ENCODE measurements at places on chromosomes 2 and 18.

DNA sequence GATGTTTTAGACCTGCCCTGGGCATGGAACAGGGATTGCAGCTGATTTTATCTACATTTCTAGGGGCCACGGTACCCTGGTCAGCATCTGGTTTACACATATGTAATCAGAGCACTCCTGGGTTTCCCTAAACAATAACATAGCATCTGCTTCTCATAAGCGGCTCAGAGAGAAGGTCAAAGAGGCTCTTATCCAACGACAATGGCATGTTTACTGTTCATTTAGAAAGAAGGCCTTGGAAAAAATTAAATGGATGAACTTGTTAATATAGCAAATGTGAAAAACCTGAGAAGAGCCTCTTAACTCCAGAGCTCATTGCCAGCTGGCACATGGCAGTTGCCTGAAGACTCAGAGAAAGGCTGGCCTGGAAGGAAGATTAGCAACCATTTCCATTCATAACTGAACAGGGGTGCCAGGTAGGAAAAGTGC, 202.8 kb upstream of the THUMPD2 start:
- DNase-seq = no peak

- peak; percentile 78 for DNase-seq
Measured at GRCh38 chr2:121489284-121489683, 41.4 kb upstream of the RNU4ATAC start.

DNA sequence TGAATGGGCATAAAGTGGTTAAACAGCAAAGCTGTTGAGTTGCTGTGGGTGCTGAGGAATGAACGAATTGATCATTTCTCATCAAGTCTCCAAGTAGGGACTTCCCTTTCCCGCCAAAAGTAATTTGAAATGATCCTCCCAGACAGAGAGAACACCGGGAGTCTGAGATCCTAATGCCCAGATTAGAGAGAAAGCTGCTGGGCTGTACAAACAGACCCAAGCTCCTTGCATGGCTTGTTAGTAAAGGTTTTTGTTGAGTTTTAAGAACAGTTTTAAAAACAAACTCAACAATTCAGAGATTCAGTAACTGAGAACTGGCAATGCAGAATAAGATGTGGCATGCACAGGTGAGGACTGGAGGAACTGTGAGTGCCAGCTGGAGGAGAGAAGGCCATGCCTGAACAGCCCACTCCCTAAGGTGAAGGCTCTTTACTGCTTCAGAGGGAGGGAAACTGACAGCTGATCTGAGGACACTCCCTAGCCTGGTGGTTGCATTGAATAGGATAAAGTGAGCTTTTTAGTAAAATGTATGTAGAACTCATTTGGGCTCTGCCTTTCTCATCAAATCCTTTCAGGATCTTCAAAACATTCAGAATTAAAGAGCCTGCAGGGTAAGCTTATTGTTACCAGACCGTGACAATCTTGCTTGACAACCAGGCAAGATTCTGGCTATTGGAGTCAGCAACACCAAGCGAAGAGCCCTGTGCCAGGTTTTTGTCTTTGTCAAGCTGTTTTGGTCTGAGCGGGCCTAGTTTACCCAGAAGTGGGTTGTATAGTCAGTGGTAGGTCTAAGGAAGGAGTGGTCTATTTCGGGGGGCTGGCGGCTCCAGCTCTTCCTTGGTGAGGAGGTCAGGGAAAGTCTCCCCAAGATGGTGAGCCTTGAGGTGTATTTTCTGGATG, 63.2 kb upstream of the IGFBP5 start:
- no peak for DNase-seq

- DNase-seq = no peak
Measured at GRCh38 chr2:33342705-33343104, 133.7 kb upstream of the RASGRP3 start.

GRCh38 chr2:54657664-54658083, 65.8 kb upstream of the EML6 start:
- peak; percentile 17 for DNase-seq

GRCh38 chr2:124664363-124664762, 639.3 kb downstream of the CNTNAP5 start:
- DNase-seq = no peak

DNA sequence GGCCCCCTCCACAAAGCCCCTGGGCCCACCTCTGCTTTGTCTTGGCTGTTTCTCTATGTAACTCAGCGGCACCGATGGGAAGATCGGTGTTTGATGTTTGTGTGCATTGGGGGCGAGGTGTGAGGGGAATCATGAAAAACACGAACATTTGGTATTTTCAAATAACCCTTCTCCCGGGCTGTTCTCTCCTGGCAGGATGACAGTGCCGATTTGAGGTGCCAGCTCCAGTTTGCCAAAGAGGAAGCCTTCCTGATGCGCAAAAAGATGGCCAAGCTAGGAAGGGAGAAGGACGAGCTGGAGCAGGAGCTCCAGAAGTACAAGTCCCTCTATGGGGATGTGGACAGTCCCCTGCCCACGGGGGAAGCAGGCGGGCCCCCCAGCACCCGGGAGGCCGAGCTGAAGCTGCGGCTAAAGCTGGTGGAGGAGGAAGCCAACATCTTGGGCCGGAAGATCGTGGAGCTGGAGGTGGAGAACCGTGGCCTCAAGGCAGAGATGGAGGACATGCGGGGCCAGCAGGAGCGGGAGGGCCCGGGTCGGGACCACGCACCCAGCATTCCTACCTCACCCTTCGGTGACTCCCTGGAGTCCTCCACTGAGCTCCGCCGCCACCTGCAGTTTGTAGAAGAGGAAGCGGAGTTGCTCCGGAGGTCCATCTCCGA, 78.1 kb downstream of the MTCL1 start:
- DNase-seq = no peak

GRCh38 chr2:66602341-66602740, 167.4 kb downstream of the MEIS1 start:
- DNase-seq = no peak

- DNase-seq = no peak
Measured at GRCh38 chr2:219575566-219576504, 3.7 kb downstream of the INHA start.

- DNase-seq = no peak
Measured at GRCh38 chr2:7015007-7015950, 98.1 kb downstream of the RNF144A start.

DNA sequence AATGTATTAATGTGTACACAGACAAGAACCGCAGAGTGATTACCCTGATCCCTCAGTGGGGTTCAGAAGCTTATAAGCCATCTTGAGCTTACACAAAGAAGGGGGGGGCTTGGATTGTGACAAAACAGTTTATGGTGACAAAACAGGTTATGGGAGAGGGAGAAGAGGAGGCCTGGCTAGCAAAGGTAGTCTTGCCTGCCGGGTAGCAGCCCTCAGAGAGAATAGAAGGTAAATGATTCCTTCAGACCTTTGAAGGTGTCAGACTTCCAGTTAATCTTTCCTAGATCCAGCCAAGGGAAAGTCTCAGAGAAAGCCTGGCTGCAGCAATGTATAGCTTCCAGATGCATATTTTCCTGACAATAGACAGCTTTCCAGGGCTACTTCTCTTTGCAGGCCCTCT, 44.6 kb upstream of the RAPH1 start:
- DNase-seq = no peak

GRCh38 chr2:174023591-174024523, 58.7 kb upstream of the SP3 start:
- DNase-seq = no peak

- DNase-seq = no peak
Measured at GRCh38 chr2:179550214-179550613, 285.6 kb upstream of the SESTD1 start.

- DNase-seq = no peak
Measured at GRCh38 chr2:55156326-55156725, 75.8 kb downstream of the CLHC1 start.

DNA sequence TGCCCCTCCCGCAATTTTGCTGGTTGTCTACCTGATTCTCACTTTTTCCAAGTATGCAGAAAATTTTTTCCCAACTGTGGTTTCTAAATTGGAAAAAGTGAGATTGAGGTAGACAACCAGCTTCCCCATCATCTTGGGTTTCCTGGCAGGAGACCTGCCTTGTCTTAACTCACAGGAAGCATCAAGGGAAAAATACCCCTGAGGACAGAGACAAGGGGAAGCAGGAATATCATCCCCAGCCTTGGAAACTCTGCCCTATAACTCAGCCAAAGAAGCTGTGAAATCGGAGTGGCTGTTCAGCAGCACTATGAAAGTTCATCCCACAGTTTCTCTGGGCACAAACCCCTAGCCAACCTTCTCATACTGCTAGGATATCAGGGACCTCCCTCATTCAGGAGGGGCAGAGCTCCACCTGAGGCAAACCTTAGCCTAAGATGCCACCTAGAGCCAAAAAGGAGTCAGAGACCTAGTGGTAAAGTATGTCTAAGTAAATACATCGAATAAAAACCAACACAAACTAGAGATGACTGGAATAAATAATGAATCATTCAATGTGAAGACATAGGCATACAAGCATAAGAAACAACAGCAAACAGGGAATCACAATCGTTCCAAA, 68.2 kb downstream of the ZSWIM2 start:
- DNase-seq = peak; percentile 52

- no peak for DNase-seq
Measured at GRCh38 chr2:167940734-167941507, 306.5 kb downstream of the STK39 start.

DNA sequence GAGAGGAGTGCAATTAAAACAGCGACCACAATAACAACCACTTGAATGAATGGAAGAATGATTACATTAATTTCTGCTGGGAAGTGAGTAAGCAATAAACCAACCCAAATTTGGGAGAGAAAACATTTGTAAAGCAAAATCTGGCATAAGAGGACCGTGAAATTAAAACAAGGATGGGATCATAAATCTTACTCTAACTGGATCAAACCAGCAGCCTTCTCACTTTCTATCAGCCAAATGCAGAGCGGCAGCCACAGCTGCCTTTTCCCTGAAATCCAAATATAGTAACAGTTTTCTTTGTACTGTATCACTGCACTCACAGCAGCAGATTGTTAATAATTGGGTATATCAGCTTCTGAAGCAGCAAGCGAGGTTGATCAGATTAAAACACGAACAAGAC, 245.2 kb upstream of the REG3G start:
- DNase-seq = no peak

DNA sequence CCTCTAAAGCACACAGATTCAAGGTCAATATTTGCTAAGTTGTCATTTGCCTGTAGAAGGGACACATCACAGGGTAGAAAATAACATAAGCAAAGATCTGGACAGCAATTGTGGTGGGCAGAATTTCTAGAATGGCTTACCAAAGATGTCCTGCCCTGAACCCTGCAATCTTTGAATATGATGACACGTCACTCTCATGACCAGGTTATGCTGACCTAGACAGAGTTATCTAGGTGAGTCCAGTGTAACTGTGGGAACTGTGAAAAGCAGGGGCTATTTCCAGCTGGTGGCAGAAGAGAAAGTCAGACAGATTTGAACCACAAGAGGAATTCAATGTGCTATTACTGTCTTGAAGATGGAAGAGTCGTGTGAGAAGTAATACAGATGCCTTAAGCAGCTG, 112.3 kb upstream of the CNGA3 start:
- no peak for DNase-seq

- no peak for DNase-seq
Measured at GRCh38 chr2:46999857-47000678, 84.5 kb upstream of the MCFD2 start.

DNA sequence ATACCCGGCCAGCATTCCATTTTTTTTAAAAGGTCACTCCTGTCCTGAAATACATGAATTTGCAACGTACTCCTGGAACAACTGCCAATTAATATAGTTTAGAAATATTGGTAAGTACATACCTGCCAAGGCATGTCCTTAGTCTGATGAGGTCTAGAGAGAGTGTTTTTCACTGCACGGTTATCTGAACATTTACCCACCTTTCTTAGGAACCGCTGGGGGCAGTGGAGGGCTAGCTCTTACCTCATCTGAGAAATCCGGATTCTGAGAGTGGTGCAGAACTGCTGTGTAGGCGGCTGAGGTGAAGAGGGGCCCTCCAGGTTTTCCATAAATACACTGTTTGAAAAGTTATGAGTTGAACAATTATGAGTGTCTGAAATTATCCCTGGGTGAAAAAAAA, 133.1 kb upstream of the CCDC195 start:
- DNase-seq = no peak

DNA sequence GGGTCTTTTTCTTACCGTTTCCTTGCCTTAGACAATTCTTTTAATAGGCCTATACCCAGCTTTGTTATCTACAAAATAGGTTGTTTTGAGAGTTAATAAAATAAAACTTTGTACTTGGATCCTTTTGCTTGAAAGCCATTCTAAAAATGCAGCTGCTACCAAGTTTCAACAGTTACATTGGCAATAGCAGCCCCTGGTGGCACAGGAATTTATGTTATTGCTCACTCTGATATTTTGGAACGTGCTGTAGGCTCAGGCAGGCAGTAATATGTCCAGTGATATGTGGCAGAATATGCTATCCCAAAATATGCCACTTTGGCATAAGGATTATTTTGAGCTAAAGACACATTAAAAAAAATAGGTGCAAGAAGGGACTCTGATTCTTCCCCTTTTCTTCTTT, 6.7 kb upstream of the COMMD1 start:
- DNase-seq = no peak

DNA sequence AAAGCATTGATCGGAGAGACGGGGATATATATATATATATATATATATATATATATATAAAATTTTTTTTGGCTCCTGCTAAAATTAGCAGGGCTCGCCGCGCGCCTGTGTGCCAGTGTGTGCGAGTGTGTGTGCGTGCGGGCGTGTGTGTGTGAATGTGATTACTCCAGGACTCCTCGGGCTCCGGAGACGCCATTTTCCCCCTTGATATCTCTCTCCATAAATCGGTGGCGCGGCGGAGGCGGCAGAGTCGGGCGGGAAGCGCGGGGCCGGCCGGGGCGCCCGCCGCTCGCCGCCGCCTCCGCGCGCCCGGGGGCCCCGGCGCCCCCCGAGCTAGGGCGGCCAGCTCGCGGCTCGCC, 795 bp upstream of the SETBP1 start:
- peak; percentile 78 for DNase-seq

GRCh38 chr2:112701052-112701451, 19.8 kb upstream of the NT5DC4 start:
- DNase-seq = no peak

GRCh38 chr18:68234131-68234530, 480.8 kb downstream of the TMX3 start:
- no peak for DNase-seq

DNA sequence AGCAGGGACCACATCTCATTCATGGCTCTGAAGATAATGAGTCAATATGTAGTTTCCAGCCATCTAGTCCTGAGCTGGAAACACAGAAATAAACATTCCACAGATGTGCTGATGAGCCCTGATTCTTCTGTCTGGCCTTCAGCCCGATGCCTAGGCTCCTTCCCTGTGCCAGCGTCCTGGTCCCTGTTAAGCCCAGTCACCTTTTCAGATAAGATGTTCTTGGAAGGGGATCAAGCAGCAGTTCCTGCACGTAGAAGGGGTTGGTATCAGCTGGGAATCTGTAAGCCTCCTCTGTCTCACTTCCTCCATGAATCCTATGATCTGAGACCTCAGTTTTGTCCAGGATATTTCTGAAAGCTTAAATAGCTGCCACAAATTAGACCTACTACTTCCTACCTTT, 149.3 kb downstream of the TTC32 start:
- no peak for DNase-seq

- no peak for DNase-seq
Measured at GRCh38 chr2:143139835-143140393, 10.7 kb downstream of the ARHGAP15 start.

- no peak for DNase-seq
Measured at GRCh38 chr2:53474914-53475313, 292.7 kb upstream of the CHAC2 start.

- DNase-seq = no peak
Measured at GRCh38 chr2:41618754-41619153, 429.1 kb upstream of the PKDCC start.

GRCh38 chr2:3300224-3300995, 77.2 kb downstream of the EIPR1 start:
- DNase-seq = no peak
